ENCODE measurements at places on chromosomes 6 and 20. TPM values are rescaled to one million over a fixed set of nuclear protein-coding genes. Genes with fewer than 3 reads are reported as not detected.
A peak's percentile ranks its signal among the peaks of the same experiment; 100 is the strongest.

The RWDD2A gene
- total RNA-seq, result 1.5 TPM

GRCh38 chr20:62243106-62243505 lies 4.8 kb downstream of the OSBPL2 start:
- no peak overlapping the region for H3K4me3 ChIP-seq
- H3K27ac ChIP-seq, result peak overlapping the region; percentile 83
- no peak for DNase-seq
- H3K4me1 ChIP-seq, result peaks cover 69% of the 10 kb centered on the region
- peaks cover 4% of the 10 kb centered on the region for H3K36me3 ChIP-seq
- H3K27me3 ChIP-seq, result no peaks in the 10 kb centered on the region

DNA sequence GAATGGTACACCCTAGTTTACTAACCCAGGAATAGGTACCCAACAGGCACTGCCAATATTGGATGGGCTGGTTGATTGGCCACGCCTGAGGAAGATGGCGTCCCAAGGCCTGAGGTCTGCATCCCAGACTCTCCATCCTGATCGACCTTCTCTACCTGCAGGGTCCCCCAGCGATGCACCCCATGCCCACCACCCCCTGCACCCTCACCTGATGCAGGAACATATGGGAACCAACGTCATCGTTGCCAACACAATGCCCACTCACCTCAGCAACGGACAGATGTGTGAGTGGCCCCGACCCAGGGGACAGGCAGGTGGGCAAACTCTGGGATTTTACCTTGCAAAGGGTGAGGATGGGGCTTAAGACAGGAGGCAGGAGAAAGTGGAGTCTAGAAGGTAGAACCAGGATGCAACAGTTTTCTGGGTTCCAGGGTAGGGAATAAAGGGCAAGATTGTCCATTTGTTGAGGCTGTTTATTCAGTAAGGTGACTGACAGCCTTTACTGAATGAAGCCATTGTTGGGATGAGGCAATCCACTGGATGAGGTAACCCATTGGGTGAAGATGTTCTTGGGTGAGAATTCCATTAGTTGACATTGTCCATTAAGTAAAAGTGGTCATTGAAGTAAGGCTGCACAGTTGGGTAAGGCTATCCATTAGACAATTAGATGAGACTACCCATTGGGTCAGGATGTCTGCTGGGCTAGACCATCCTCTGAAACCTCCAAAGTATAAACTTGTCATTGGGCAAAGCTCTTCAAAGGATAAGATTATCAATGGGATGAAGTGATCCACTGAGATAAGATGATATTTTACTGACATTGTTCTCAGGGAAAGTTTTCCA lies 47.3 kb upstream of the TTPAL start:
- no peak overlapping the region for H3K27ac ChIP-seq
- no peak for DNase-seq
- no peak overlapping the region for H3K4me3 ChIP-seq
- H3K4me1 ChIP-seq, result no peaks in the 10 kb centered on the region
- peaks cover 48% of the 10 kb centered on the region for H3K27me3 ChIP-seq

DNA sequence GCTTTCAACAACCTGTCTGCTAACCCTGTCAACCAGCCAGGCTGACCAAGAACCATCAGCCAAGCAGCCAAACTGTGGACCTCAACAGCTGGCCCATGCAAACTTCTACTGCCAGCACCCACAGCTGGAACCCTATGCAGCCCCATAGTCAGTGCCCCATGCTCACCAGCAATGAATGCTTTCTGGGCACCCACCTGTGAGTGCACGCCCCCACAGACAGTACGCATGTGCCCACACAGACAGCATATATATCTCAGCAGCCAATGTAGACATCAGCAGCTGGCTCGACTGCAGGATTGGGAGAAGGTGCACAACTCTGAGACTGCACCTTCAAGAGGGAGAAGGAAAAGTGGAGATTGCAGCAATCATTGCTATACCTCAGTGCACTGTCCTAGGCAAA lies 1534.6 kb downstream of the GRIK2 start:
- no peaks in the 10 kb centered on the region for H3K36me3 ChIP-seq
- H3K4me3 ChIP-seq, result no peak overlapping the region
- DNase-seq, result no peak
- no peak overlapping the region for H3K27ac ChIP-seq
- no peaks in the 10 kb centered on the region for H3K27me3 ChIP-seq

Measured in suprapubic skin (tissue), 4 donors.